ENCODE measurements at places on chromosomes 5 and 9. TPM values are rescaled to one million over a fixed set of nuclear protein-coding genes. Genes with fewer than 3 reads are reported as not detected.
A peak's percentile ranks its signal among the peaks of the same experiment; 100 is the strongest.

The KIF24 gene
- total RNA-seq: 9.4 TPM

- no peak for DNase-seq
Measured at GRCh38 chr9:79006546-79006945, 565.2 kb upstream of the TLE4 start.

- DNase-seq: no peak
Measured at GRCh38 chr9:83957248-83957513, 22.8 kb downstream of the HNRNPK start.

DNA sequence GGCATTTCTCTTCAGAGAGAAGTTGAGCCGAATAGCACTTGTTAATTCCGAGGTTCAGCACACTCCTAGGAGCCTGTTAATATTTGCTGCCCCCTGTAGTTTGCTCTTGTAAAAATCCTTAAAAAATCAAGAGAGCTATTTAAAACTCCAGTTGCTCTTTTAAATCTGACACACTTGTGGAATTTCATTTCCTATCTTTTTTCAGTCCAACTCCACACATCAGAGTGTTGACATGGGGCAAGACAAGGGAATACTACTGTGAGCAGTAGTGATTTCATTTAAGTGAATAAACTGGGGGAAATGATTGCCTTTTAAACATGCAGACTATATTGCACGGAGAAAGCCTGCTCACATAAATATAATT is 1096.3 kb upstream of the DMAC1 start:
- peak; percentile 72 for DNase-seq

GRCh38 chr9:38074441-38074961 is 5.5 kb upstream of the SHB start:
- no peak for DNase-seq

DNA sequence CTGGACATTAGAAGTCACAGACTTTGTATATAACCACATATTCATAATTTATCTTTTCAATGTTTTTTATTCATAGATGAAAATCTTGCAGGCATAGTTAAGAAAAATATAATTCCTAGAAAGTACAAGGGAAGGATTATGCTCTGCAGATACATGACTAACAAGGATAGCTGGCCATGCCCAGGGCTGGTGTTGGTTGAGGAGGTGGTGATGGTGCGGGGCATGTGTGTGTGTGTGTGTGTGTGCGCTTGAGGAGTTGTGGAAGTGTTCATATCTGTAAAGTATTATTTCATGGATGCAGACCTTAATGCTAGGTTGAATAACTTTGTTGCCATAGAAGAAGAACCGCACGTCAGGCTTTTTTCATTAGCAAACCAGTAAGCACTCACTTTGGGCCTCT is 1.3 kb downstream of the S1PR3 start:
- DNase-seq: no peak

DNA sequence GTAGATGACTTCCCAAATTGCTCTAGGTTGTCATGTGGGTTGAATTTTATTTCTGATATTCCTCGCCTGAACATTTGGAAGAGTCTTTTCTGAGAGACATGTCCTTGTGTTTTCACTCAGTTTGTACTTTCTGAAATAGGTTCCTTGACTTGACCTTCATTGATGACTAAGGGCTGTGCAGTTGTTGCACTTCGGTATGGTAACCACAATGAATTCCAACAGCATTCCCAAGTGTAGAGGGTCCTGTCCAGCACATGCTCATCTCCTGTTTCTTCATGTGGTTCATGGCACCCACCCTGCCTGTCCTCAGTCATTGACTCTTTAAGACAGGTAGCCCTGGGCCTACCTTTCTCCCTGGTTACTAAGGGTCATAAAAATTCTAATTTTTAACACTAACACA is 527.8 kb downstream of the MTRR start:
- DNase-seq: no peak

DNA sequence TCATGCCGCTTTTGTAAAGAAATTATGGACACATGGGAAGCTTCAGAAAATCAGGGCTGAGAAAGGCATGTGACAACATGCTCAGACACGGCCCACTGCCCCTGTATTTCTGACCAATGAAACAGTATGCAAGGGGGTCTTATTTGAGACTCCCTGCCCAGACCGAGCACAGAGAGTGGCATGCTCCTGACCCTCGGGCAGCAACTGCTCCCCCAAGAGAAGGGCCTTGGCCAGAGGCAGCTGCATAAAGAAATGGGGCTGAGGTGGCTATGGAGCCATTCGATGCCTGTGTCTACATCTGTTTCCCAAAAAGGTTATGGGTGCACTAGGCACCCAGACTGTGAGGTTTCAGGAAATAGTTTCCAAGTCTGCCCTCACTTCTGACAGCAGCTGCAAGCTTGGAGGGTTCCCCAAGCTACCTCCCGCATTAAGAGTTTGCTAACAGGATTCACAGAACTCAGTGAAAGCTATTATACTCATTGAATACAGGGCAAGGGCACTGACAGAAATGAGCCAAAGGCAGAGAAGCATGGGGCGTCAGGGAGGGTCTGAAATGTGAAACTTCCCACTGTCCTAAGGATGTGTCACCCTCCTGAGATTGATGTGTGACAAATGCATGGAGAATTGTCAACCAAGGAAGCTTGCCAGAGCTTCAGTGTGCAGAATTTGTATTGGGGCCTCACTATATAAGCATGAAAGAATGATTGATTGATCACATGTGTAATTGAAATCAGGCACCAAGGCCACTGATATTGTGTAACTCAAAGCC is 94.3 kb downstream of the DAP start:
- DNase-seq: no peak

DNA sequence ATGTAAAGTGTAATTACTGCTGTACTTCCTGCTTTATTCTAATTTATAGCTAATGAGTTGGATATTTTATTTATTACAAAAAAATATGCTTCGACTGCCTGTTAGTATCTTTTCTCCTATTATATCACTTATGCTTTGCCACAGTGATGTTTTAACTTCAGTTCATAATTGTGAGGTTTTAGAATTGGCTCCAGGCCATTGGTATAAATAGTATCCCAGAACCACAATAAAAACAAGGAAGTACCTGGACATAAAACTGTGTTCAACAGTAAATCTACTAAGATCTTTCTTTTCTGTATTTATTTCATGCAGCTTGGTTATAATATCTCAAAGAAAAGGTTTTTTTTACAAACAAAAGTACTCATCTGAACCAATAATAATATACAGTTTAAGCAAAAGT is 354.3 kb upstream of the CDH9 start:
- no peak for DNase-seq
